ENCODE measurements at places on chromosomes 4 and X. TPM values are rescaled to one million over a fixed set of nuclear protein-coding genes. Genes with fewer than 3 reads are reported as not detected.

DNA sequence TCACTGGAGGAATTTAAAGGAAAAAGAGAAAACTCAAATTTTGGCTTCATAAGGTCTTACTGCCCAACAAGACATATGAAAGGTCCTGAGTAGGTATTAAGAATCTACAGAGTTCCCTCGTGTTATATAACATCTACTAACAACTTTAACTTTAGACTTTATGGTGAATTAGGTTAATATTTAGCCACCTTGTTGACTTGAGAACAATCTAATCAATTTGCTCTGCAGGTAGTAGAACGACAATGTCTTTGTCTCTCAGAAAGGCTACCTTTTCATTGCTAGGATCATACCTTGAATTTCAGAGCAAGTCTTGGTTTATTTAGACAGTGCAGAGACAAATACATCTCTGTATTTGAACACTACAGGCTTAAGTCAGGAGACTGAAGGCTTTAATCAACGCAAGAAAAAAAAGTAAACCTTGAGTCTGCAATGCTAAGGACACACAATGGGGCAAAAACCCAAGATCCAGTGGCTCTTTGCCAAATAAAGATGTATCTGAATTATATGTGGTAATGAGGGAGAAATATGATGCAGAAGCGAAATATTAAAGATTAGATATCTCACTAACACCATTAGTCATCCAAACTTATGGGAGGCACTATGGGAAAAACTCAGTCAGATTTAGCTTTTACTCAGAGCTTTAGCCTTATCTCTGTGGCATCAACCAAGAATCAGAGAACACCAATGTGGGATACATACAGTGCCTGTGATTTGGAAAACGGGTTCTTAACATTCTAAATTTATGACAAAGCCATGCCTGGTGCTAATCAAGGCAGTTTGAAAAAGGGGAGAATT lies 93.6 kb upstream of the FTHL17 start:
- no peak for DNase-seq

DNA sequence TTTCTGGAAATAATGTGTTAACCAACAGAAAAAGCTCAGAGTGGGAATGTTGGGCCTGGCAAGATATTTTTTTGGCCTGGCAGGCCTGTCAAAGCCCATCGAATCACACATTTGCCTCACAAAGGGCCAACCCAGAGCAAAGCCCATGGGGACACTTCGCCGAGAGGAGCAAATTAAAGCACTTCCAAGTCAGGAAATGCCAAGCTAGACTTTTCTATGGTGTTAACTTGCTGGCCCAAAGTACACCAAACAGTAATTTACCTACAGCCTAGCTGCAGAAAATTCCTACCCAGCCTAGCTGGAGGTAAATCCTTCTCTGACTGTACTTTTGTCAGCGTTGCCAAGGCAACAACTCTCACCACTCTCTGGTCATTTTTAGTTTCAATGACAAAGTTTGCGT lies 288.6 kb upstream of the LDB2 start:
- DNase-seq = no peak

DNA sequence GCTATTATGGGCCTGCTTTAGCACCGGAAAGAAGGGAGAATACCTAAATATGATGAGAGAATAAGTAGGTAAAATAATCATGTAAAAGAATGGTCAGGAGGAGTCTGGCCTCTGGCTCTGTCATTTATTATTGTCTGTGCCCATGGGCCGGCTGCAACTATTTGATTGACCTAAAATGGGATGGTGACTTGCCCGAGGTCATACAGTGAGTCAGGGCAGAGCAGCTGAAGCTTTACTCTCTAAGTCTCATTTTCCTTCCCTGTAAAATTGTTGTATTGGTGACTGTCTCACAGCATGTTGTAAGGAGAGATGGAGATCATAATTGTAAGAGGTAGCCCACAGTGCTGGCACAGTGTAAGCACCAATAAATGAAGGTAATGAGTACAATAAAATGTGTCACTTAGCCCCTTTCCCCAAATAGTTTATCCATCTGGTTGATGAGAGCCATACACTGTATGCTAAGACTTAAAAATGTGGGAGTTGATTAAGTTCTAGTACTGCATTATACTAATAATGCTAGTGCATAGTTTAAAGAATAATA lies 39.6 kb downstream of the RUFY3 start:
- DNase-seq = no peak

DNA sequence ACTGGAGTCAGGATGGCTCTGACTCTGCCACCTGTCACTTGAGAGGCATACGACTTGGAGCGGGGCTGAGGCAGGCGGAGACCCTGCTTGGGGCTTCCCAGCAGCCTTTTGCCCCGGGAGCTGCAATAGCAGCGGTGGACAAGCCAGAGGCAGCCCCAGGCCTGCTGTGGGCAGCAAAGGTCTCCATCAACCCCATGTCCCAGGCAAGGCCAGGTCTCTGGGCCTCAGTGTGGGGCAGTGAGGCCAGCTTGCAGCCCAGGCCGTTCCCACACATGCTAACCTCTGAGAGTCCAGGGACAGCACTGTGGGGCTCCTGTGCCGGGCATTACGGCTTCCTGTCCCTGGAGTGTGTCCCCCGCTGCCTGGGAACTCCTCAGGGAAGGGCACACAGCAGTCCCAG lies 53.0 kb downstream of the FAM53A start:
- no peak for DNase-seq

GRCh38 chr4:88318751-88319350 lies 34.5 kb upstream of the PPM1K start:
- DNase-seq = no peak

GRCh38 chrX:13923845-13924244 lies 105.8 kb downstream of the GEMIN8 start:
- DNase-seq = no peak

DNA sequence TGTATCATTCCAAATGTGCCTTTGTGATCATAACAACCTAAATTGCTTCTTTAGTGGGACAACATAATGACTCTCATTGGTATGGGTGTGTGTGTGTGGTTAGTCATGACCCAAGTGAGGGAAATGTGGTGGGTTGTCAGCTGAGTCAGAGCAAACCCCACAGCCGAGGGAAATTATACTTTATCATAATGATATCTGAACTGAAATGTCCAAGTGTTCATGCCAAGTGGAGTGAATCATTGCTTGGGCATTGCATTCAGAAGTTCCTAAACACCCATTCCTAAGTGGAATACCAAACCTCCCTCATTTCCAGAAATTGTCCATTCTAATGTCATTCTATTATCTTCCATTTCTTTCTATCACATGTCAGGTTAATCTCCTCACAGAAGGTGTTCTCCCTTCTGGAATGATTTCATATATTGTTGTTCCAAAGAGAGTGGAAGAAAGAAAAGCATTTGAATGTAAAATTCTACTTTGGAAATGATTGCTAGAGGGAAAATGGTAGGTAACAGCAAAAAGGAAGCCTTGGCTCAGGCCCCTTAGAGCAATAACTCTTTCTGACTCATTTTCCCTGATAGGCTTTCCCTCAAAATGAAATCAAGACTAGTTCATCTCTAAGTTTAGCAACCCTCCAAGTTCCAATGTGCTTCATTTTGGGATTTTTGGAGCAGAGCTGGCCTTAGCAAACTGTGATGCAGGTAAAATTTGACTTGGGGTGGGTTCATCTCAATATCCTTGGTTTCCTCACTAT lies 230.7 kb upstream of the KCNIP4 start:
- DNase-seq = no peak

DNA sequence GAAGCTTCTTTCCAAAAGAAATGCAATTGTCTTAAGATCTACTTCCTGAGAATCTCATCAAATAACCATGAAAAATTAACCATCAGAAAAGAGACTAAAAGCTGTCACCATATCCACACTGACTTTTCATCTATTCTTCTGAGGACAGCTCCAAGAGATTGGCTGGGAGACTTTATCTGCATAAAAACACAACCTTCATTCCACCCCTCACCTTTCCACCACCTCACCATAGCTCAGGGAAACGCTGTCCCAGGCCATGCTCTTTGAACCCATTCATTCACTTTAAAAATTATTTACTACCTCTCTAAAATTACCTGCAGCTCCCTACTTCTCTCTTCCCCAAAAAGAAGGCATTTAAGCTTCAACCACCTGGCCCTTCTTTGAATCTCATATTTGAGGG lies 2.4 kb downstream of the FAM13A start:
- no peak for DNase-seq

GRCh38 chr4:142631836-142632235 lies 214.3 kb downstream of the INPP4B start:
- no peak for DNase-seq

GRCh38 chr4:76752861-76753501 lies 145.0 kb downstream of the SOWAHB start:
- DNase-seq = no peak

GRCh38 chr4:153934688-153935017 lies 145.8 kb upstream of the SFRP2 start:
- DNase-seq = no peak

DNA sequence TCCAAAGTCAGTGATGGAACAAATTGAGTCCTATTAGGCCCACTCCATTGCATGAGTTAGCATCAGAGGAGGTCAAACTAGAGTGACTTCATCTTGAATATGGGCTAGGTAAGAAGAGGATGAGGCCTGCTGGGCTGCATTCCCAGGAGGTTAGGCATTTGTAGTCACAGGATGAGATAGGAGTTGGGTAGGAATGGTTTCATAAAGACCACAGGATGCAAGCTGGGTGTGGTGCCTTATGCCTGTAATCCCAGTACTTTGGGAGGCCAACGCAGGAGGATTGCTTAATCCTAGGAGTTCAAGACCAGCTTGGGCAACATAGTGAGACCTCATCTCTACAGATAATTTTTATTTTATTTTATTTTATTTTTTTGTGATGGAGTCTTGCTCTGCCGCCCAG lies 26.8 kb downstream of the PDGFRA start:
- DNase-seq = no peak

DNA sequence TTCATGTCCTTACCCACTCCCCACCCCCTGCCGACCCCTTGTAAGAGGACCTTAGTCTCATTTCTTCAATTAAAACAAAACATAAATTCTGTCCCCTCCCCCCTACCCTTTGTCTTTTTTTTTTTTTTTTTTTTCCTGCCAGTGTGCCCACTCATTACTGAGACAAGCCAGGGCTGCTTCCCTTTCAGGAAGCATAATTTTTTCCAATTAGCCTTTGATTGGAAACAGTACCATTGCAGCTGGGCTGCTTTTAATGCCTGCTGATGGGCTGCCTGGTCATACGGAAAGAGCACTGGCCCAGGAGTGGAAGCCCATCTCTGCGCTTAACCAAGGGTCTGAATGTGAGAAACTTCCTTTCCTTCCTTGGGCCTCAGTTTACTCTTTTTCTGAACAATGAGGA lies 18.6 kb upstream of the CAPN6 start:
- DNase-seq = no peak

GRCh38 chr4:37998226-37998625 lies 38.0 kb downstream of the PTTG2 start:
- no peak for DNase-seq

GRCh38 chrX:77160301-77160700 lies 286.9 kb upstream of the FGF16 start:
- DNase-seq = no peak

DNA sequence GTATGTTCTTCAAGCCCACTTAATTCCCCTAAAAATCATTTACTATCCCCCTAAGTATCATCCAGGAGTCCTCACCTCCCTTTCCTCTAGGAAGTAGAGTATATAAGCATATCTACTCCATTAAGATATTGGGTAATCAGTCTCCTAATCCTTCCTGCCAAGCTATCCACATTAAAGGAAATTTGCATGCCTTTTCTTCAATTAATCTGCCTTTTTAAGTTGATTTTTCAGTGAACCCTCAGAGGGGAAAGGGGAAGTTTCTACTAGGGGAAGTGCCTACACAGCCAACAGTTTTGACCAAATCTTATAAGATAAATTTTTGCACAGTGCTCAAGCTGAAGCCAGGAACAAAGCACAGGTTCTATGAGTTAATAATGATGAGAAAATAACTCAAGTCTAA lies 222.8 kb downstream of the NLGN4X start:
- no peak for DNase-seq

GRCh38 chrX:15202454-15203177 lies 67.3 kb downstream of the ASB9 start:
- no peak for DNase-seq

DNA sequence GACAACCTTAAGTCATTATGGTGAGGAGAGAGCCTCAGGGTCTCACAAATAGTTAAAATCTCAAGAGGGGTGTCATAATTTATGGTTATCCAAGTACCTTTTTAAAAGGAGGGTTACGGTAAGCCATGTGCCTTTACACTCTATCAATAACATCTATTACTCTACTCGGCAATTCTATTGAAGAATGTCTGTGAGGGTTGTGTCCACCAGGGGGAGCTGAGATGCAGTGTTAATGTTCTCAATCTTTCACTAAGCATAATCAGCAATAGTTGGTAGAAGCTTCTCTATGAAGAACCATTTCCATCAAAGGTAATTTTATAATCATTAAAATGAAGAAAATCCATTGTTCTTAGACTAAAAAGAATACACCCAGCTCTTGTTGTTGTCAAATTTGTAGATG lies 457.4 kb downstream of the CENPC start:
- no peak for DNase-seq

GRCh38 chr4:73727685-73728084 lies 12.7 kb upstream of the CXCL8 start:
- DNase-seq = no peak

- DNase-seq = no peak
Measured at GRCh38 chr4:184757810-184758209, 23.9 kb upstream of the CENPU start.

DNA sequence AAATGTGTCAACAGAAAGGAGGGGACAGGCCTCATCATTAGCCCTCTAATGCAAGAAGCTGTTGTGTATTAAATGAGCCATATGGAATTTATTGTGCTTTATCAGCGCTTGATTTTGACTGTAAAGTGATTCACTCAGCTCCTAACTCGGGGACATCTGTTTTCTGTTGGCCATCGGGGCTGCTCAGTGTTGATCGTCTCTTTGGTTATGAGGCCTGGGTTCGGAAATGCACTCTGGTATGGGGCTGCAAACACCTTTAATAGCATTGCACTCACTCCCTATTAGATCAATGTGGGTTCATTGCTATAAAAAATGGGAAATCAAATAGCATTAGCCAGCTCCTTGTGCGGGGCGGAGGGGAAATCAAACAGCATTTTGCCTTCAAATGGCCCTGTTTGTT lies 6.4 kb downstream of the ARX start:
- DNase-seq = no peak

DNA sequence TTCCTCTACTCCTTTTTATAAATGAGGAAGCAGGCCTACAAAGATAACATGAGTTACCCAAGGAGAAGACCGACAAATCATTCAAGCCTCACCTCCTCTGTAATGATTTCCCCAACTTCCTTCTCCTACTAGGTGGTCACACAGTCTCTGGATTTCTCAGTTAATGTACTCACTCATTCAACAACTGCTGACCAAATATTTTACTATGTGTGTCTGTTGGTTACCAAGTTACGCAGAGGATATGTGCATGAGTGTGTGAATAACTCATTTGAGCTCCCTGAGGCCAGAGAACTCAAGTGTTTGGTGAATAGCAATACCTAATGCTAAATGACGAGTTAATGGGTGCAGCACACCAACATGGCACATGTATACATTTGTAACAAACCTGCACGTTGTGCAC lies 10.4 kb downstream of the CASK start:
- DNase-seq = no peak

Gene GATB
- 21.4 TPM for polyA plus RNA-seq

Gene TMEM271
- not detected for polyA plus RNA-seq

Gene GPR143
- polyA plus RNA-seq = 0.87 TPM

Gene SPANXA1
- polyA plus RNA-seq = not detected

Gene ZNF630
- polyA plus RNA-seq = 2.8 TPM

Gene SRD5A3
- polyA plus RNA-seq = 11.3 TPM

Gene GAK
- 34.6 TPM for polyA plus RNA-seq

Gene ADH1C
- polyA plus RNA-seq = 5.9 TPM

Gene MAP9
- polyA plus RNA-seq = 3.5 TPM

Gene SPANXN4
- polyA plus RNA-seq = not detected

Gene SSX2
- not detected for polyA plus RNA-seq

Gene KLB
- polyA plus RNA-seq = 0.09 TPM

Gene MXRA5
- polyA plus RNA-seq = 59.5 TPM

Gene SERTM2
- polyA plus RNA-seq = 0.28 TPM

All from forelimb muscle (tissue), 1 donor.